ENCODE measurements at places on chromosomes 11 and 22. TPM values are rescaled to one million over a fixed set of nuclear protein-coding genes. Genes with fewer than 3 reads are reported as not detected.

Gene UBTFL1
- not detected for total RNA-seq

Gene BRSK2
- 50.6 TPM for total RNA-seq

Gene APOL2
- total RNA-seq, result 37.4 TPM

Gene ZNF280B
- total RNA-seq, result 3.2 TPM
